Substantia nigra (tissue), 51 donors: ENCODE measurements at places on chromosomes 7 and 10.

GRCh38 chr10:127398140-127398970, 150.8 kb upstream of the NPS start:
- no peak for DNase-seq

GRCh38 chr7:140639366-140640053, 1.1 kb downstream of the DENND2A start:
- no peak for DNase-seq

DNA sequence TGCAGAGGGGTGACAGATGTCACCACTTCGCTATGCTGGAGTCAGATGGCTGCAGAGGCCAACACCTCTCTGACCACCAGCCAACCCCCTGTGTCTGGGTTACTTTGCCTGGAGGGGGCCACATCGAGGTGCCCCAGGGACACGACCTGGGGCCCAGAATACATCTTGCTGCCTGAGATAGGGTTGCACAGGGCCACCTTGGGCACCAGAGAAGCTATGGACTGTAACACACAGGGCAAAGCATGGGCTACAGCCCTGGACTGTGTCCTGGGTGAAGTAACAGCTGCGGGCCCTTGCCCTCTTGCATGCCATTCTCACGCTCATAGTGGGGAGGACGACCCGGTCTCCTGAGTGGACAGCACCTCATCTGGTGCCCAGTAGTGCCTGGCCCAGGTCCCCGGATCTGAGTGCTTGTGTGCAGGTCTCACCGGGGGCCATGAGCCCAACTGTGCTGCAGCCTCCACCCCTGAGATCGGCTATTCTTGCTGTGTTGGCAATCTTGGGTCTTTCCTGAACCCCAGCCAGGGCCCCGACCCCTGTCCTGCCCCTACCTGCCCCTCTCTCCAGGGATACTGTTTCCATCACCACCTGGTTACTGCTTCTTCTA, 115.2 kb upstream of the GDF10 start:
- no peak for DNase-seq

GRCh38 chr7:99393355-99394187, 14.8 kb downstream of the PDAP1 start:
- DNase-seq = no peak

GRCh38 chr7:22395222-22395621, 38.3 kb upstream of the RAPGEF5 start:
- DNase-seq = no peak

GRCh38 chr10:3942937-3943489, 158.0 kb upstream of the KLF6 start:
- no peak for DNase-seq

- no peak for DNase-seq
These were observed 72.4 kb downstream of the ARID5B start for GRCh38 chr10:61973906-61974305.

GRCh38 chr10:59465088-59465487, 102.7 kb upstream of the FAM13C start:
- DNase-seq = no peak

DNA sequence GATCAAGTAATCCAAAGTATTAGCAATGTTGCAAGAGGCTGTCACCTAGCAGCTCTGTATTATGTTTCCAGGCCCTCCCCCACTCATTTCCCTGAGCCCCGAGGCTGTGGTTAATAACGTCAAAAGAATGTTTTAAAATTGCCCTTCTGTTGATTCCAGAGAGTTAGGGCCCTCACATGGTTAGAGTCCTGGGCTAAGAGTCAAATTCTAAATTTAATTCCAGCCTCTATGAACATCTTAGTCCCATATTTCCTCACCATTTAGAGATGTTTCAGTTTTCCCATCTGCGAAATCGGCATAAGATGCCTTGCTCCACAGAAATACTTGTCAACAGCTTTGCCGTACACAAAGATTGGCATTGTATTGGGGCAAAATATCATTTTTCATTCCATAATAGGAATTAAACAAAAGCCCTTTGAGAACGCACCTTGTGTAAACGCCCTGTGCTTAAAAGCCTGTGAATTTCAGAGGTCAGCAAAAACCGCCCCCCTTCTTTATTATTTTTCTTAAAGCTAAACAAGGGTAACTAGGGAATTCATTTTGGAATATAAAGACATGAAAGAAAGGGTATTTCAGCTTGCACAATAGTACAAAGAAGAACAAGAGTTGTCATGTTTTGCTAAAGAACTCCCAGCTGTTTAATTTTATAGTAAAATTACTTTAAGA, 135.8 kb downstream of the ARID5B start:
- DNase-seq = no peak

DNA sequence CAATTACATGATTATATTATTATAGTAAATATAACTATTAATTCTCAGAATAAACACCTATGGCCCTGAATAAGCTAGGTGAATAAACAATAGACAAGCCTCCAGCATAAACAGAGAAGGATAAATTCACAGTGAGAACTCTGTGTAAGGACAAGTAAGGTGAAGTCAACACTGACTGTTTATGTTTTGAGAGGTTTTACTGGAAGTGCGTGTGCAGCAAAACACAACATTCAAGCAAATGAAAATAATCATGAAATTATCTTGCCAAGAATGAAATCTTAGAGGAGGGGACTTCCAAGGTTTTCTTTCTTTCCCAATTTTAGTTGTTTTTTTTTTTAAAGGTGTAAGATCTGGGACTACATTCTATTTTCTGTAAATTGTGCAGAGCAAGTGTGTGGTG, 112.5 kb downstream of the MACC1 start:
- DNase-seq = no peak

- no peak for DNase-seq
These were observed 799.9 kb downstream of the TNS3 start for GRCh38 chr7:46781901-46782439.

DNA sequence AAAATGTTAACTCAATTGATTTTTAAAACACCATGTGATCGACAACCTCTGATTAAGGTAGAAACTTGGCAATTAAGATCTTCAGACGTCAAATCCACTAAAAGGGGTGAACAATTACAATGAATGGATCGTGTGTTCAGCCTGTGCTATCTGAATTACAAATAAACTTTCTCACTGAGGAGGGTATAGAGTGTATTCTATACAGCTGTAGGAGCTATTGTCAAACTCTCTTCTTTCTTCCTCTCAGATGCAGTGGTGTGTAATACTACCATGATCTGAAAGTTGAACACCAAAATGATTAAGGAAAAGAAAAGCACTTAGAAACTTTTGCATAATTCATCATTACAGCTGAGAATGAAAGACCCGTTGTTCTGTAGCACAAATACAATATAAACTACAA, 32.2 kb upstream of the MACC1 start:
- DNase-seq = no peak

GRCh38 chr7:66758950-66759628, 18.6 kb downstream of the RABGEF1 start:
- no peak for DNase-seq

DNA sequence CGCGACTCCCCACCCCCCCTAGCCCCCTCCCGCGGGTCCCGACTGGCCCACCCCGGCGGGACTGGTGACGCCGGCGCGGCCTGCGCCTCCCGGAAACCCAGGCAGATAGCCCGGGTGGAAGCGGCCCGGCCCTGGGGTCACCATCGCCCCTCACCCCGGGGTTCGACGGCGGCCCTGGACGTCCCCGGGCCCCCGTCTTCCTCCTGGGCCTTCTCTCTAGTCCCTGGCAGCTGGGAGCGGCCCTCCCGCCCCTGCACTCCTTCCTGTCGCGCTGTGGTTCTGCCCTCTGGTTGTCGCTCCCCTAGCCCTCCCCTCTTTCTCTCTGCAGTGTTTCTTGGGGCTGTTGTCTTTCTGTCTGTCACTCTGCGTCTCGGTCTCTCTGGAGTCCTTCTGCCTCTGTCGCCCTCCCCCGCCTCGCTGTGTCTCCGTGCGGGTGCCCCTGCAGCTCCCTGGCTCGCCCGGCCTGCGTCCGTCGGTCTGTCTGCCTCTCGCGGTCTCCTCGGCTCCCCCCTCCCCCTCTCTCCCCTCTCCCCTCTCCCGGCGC, 90.5 kb upstream of the PAX2 start:
- no peak for DNase-seq

GRCh38 chr10:86355571-86356038, 11.0 kb downstream of the GRID1 start:
- DNase-seq = peak; percentile 91

GRCh38 chr7:114802632-114803031, 119.3 kb upstream of the MDFIC start:
- no peak for DNase-seq

- DNase-seq = no peak
These were observed 263.5 kb downstream of the ZEB1 start for GRCh38 chr10:31582365-31583052.
